Activated CD4-positive, CD25-positive, alpha-beta regulatory T cell treated with anti-CD3 and anti-CD28 coated beads, Interleukin-2, amount 50 U/mL, for 72 hours (primary cell): ENCODE measurements at places on chromosomes 11 and 22.

DNA sequence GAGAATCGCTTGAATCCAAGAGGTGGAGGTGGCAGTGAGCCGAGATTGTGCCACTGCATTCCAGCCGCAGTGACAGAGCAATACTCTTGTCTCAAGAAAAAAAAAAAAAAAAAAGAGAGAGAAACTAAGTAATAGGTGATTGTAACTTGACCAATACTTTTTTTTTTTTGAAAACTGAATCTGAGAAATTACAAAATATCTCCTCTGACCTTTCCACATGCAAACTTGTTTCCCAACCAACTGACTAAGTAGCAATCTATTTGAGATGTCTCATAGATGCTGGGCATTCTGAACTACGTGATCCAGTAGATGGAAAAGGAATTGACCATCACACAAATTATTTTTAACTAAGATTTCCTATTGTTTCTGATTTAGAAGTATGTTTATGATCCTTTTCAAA lies 407.3 kb upstream of the CHORDC1 start:
- no peak for DNase-seq

- no peak for DNase-seq
Observed at GRCh38 chr11:34124885-34125668, 19.6 kb downstream of the NAT10 start.

DNA sequence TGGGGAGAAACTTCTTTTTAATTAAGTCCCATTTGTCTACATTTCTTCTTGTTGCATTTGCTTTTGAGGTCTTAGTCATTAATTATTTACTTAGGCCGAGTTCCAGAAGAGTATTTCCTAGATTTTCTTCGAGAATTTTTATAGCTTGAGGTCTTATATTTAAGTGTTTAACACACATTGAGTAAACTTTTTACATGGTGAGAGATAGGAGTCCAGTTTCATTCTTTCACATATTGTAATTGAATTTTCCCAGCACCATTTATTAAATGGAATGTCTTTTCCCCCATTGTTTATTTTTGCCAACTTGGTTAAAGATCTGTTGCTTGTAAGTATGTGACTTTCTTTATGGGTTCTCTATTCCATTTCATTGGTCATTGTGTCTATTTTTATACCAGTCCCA lies 1344.0 kb upstream of the RAG2 start:
- DNase-seq: no peak

DNA sequence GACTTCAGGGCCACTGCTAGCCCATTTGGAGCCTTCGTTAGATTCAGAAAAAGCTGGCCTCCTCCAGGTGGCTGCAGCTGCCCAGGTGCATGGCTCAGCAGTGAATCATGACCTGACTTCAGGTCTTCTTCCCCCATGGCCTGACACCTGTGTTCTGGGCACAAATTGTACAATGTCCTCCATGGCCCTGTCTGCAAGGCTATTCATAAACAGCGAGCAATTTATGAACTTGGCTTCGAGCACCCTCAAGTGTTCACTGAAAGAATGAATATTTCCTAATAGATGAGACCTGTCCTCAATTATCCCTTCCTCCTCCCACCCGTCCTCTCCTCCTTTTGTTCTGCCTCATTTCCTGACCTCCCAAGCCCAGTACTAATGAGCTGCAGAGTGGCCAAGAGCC lies 12.2 kb upstream of the VPS37C start:
- no peak for DNase-seq

- no peak for DNase-seq
Observed at GRCh38 chr22:33909911-33910310, 10.4 kb downstream of the LARGE1 start.

DNA sequence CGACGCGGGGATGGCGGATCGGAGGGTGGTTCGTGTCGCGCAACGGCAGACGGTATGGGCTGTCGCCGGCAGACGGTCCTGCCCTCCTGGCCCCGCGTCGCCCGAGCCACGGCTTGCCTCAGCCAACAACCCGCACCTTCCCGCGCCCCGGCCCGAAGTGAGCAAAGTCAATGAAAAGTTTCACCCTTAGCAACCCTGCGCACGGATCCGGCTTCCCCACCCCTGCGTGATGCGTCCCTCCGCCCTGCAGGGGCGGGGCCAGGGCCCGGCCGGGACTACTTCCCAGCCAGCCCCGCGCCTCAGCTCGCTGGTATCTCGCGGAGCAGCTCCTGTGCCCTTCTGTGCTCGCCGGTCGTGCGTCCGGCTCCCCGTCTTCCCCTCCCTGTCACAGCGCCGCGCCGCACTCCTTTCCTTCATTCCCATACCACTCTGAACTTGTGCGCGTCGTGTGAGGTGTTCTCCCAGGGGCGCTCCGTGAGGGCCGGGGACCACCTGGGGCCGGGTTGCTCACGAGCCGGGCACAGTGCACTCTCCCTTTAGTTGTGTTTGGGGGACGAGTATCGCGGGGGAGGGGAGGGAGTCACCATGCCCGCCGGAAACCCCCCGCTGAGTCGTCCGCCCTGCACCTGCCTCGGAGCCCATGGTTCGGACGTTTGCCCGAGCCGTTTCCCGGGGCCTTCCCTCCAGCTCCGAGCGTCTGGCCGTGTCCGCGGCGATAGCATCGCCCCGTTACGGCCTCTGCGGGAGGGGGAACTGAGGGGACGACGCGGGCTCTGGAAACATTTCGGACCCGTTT lies at the start of gene TOB2:
TOB2 (minus strand) TSS at position 163 of the 796 bp plus-strand sequence. CDS start 9,456 bp downstream, outside the sequence.
- DNase-seq: peak; percentile 96

DNA sequence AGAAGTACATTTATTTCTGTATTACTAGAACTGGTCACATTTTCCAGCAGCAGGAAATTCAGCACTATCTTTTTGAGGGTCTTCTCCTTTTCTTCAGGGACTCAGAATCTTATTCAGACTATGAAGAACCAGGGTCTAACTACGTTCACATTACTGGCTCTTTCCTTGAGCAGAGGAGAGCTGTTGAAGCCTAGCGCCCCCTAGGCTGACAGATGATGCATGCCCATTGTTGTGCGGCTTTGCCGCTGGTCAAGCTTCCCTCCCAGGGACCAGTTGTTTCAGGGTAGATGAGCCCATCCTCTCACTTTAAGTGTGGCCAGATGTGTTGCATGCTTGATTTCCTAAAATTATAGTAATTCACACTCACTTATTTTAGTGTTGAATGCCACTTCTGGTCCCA lies 168.2 kb upstream of the PDGFD start:
- no peak for DNase-seq

GRCh38 chr11:16935518-16936302 lies 78.5 kb downstream of the PLEKHA7 start:
- DNase-seq: no peak

DNA sequence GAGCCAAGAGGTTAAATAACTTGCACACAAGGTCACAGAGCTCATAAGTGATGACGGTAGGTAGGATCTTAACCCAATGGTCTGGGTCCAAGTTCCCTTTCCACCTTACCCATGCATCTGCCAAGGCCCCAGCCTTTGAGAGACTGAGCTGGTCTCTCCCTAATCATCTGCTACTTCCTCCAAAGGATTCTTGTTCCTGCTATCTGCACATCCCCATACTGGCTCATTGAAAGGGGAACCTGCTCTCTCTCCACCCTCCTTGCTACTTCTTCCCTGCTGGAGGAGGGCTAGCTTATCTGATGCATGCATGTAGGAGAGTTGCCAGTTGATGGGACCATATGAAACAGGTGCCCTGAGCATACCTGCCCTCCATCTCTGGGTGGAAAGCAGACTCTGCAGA lies 47.7 kb downstream of the COMMD9 start:
- no peak for DNase-seq

DNA sequence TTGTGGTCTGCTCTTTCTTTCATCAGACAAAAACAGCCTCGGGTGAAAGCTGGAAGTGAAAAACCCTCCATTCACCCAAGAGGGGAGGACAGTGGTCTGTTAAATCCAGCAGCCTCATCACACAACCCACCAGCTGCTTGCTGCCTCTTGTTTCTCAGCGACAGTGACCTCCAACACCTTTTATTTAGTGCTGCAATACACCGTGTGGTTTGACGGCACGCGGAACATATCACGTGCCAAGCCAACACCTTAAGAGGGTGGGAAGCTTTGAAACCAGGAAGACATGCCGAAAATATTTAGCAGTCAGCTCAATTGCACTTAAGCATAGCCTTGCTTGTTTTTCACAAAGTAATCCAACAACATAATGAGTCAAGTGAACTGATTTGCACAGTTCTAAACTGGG lies 39.8 kb upstream of the POGLUT3 start:
- DNase-seq: no peak

- no peak for DNase-seq
Observed at GRCh38 chr11:47499161-47499560, 50.2 kb upstream of the RAPSN start.

GRCh38 chr11:18321578-18321968 lies 367 bp downstream of the HPS5 start:
- DNase-seq: no peak

DNA sequence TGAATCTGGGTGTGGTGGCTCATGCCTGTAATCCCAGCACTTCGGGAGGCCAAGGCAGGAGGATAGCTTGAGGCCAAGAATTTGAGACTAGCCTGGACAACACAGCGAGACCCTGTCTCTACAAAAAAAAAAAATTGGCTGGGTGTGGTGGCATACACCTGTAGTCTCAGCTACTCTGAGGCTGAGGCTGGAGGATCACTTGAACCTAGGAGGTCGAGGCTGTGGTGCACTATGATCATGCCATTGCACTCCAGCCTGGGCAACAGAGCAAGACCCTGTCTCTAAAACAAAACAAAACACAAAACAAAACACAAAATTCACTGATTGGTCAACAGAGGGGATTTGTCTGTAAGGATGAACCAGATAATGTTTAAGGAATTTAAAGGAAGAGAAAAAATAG lies 113.7 kb downstream of the STIM1 start:
- DNase-seq: no peak

DNA sequence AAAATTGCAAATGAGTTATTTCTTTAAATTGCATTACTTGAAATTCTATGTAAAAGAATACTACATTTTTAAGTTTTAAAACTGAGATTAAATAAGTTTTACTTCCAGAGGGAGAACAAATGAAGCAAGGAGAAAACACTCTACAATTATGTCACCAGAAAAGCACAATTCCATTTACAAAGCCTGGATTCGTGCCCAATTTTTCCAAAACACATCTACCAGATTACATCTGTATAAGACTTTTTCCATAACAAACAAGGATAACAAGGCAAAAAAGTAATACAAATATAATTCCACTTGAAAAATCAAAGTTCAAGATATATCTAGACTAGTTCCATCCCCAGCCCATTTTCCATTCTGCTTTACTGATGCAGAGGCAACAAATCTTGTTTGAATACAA lies 40.5 kb downstream of the MTMR2 start:
- no peak for DNase-seq

GRCh38 chr11:47489395-47489755 lies 40.4 kb upstream of the RAPSN start:
- no peak for DNase-seq

DNA sequence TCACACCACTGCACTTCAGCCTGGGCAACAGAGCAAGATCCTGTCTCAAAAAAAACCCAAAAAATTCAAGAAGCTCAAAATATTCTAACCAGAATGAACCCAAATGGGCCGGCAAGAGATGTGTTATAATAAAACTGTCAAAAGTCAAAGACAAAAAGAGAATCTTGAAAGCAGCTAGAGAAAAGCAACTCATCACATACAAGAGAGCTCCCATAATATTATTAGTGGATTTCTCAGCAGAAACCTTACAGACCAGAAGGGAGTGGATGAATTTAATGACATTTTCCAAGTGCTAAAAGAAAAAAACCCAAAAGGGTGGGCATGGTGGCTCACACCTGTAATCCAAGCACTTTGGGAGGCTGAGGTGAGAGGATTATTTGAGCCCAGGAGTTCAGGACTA lies 22.9 kb upstream of the HORMAD2 start:
- no peak for DNase-seq

GRCh38 chr11:105230586-105230985 lies 91.0 kb upstream of the CARD18 start:
- DNase-seq: no peak

DNA sequence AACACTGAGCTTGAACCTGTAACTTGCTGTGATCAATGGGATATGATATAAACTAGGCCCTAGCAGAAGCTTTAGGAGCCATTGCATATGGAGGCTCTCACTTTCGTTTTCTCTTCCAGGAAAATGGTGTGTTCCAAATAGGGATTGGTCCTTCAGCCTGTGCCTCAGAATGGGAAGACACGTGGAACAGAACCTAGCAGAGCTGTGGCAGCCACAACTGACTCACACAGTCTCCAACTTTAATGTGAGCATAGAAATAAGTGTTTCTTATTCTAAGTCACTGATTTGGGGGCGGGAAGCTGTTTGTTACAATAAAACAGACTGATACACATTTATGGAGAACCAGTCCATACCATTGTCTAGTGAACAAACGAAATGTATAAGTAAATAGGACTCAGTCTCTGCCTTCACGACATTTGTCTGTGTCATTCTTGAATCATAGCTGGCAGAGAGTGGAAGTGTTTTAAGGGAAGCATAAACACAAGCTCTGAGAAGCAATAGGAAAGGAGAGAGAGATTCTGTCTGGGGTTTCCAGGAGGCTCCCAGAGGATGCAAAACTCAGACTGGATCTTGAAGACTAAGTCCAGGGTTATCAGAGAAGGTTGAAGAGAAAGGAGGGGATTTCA lies 97.3 kb downstream of the GALNT18 start:
- no peak for DNase-seq

DNA sequence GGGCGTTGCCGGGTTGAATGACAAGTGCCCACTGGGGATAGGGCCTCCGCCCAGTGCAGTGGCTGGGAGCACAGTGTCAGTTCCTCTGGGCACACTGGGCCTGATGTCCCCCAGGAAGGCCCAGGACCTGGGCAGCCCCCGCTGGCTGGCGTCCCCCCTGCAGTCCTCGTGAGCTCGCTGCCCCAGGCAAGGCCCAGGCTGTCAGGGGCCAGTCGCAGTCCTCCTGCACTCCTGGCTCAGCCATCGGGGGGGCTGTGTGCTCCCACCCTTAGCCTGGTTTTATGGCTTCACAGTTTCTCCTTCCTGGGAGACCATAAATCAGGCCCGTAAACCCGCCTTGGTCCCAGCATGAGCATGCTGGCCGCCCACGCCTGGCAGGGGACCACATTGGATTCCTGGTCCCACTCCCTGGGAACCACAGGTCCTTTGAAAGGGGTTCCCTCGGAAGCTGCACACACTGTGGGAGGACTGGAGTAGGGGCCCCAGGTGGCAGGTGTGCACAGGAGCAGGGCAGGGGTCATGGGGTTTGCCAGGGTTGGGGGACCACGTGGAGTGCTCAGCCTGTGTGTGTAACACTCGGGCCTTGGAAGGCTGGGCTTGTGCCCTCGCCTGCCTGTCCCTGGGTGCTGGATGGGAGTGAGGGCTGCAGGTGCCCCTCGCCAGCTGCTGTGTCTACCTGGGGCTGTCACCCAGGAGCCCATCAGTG lies 113.6 kb downstream of the KCNQ1OT1 start:
- DNase-seq: peak; percentile 16

- DNase-seq: peak; percentile 72
Observed at GRCh38 chr11:2376751-2377451, at the start of gene CD81. CD81 (plus strand) TSS chr11:2377310; CDS start chr11:2377550, 240 bp downstream.
